ENCODE measurements at places on chromosomes 1 and 21.

GRCh38 chr21:37551993-37552355, 185.4 kb downstream of the DYRK1A start:
- DNase-seq = no peak

- no peak for DNase-seq
Observed at GRCh38 chr1:235901461-235901860, 34.8 kb upstream of the LYST start.

DNA sequence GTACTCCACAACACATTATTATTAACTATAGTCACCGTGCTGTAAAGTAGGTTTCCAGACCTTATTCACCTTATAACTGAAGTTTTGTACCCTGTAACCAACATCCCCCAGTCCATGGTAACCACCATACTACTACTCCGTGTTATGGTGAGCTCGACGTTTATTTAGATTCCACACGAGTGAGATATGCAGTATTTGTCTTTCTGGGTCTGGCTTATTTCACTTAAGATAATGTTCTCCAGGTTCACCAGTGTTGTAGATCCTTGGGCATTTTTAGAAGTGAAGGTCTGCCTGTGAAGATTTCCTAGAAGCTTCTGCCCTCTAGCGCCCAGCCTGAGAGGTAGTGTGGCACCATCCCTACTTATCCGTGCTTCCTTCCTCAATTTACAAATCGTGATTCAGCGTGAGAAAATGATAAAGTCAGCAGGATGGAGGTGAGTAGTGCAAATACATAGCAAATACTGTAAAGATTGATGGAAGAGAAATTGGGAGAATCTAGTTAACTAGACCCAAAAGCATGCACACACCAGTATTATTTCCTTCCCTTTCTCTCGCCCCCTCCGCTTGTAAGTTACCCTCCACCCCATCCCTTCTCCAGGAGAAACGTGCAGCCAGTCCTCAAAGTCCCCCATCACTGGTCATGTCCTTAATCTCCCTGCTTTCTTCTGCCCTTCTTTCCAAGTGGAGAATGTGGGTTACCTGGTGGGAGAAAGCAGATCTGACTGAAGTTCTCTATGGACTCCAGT, 36.0 kb upstream of the DISC1 start:
- no peak for DNase-seq

DNA sequence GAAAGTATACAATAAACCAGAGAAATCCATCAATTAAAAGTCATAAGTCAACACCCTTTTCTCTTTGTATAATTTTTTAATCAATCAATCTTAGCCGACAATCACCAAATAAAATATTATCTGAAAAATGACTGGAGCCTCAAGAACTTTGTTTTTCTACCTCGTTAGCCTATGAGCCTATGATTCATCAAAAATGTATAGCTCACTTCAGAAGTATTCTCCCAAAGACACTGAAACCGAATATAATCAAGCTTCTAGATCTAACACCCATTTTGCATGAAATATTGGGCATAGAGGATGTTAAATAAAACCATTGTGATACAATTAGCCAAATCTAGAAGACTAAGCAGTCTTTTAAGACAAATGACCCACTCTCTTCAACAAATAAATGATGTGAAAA, 17.8 kb upstream of the RSBN1 start:
- no peak for DNase-seq

DNA sequence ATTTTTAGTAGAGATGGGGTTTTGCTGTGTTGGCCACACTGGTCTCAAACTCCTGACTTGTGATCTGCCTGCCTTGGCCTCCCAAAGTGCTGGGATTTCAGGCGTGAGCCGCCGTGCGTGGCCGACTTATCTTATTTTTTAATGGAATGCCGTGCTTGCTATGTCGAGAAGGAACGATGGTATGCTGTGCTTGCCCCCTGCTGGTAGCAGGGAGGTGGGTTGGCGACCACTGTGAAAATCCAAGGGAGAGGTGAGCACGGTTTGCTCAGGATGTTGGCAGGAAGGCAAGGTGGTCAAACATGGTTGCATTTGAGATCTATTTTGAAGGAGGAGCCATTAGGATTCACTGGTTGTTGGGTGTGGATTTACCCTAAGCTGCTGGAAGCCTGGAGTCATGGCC, 45.8 kb upstream of the RCC2 start:
- no peak for DNase-seq

DNA sequence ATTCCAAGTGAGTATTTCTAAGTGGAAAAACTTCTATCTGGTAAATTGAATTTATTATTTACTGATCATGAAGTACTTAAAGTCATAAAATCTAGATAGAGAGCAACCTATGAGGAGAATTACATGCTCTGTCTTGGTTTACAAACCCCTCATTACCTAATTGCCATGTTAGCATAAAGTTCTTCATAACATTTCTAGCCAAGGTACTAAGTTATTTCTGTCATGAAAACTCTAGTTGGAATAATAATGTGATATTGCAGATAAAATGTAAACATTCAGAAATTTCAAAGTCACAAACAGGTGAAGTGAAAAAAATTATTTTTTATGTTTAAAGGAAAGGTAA, 228.6 kb downstream of the TTLL7 start:
- DNase-seq = no peak

GRCh38 chr21:15289896-15290841, 225.4 kb upstream of the NRIP1 start:
- no peak for DNase-seq

- no peak for DNase-seq
Observed at GRCh38 chr1:39346872-39347271, 142.4 kb downstream of the MACF1 start.

GRCh38 chr1:183330335-183330734, 87.8 kb downstream of the NMNAT2 start:
- no peak for DNase-seq

DNA sequence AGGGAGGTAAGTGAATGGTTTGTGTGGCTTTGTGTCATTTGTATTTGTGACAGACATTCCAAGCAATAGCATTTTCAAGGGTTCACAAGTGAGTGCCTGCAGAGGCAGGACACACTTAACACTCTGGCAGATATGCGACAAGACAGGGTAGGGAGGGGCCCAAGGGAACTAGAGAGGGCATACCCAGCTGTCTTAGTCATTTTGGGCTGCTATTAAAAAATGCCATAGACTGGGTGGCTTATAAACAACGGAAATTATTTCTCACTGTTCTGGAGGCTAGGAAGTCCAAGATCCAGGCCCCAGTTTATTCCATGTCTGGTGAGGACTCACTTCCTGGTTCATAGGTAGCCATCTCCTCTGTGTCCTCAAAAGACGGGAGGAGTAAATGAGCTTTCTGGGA, 137.4 kb downstream of the FGGY start:
- DNase-seq = no peak

- DNase-seq = no peak
Observed at GRCh38 chr1:212401838-212402582, 12.7 kb downstream of the PACC1 start.

- DNase-seq = no peak
Observed at GRCh38 chr1:40806731-40807695, 23.4 kb downstream of the KCNQ4 start.

- no peak for DNase-seq
Observed at GRCh38 chr1:78553859-78554258, 63.1 kb downstream of the PTGFR start.

DNA sequence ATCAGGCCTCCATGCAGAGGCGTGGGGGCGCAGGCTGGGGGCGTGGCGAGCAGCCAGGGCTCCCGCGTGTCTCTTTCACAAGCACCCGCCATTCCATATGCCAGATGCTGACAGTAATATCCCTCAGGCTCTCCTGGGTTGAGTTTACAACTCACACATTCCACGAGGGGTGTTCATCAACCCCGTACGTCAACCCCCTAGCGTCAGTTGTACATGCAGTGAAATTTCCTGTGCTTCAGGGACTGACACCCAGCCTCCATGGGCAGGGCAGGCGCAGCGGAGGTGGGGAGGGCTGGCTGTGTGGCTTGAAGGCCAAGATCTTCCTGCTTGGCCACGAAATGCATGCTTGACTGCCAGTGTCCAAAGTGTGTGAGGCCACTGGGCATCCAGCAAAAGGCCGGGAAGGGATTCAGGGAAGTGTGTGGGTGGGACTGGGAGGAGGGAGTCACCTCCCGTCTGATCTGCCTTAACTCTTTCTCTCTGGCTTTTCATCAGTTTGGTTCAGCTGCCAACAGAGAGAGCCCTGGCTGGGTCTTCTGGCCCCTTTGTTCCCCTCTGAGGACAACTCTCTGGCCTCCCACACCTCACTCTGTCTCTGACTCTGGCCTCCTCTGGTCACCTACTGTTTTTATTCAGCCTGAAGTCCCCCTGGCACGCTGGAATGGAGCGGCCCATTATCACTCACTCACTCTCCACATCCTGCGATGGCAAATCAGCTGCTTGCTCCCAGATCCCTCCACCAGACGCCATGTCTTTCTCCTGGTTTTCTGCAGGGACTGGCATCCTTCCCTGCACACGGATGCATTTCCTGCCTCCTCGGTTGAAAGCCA, 33.8 kb downstream of the CLIC6 start:
- peak; percentile 49 for DNase-seq

GRCh38 chr1:166978821-166979220, 3.5 kb upstream of the ILDR2 start:
- DNase-seq = no peak

GRCh38 chr1:15483971-15484370, 8.1 kb downstream of the CELA2B start:
- DNase-seq = no peak

DNA sequence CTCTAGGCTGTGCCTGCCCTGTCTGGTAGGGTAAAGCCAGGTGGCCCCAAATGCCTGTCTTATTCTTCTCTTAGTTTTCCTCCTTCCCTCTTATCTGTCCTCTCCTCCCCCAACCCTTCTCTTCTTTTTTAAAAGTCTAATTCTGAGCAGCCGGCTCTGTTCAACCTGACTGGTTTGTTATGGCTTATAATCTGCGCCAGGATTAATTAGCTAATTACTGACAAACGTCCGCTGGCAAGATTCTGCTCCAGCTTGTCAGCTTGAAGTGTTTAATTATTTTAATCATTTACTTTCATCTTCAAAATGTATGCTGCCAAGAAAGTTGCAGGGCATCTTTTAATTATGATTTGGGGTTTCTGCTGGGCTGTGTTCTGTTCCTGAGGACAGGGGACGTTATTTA, 27.2 kb upstream of the PSMB2 start:
- no peak for DNase-seq

GRCh38 chr21:34844013-34844923, 175.5 kb downstream of the CLIC6 start:
- DNase-seq = no peak
